ENCODE measurements at places on chromosomes 13 and 19.
A peak's percentile ranks its signal among the peaks of the same experiment; 100 is the strongest.

DNA sequence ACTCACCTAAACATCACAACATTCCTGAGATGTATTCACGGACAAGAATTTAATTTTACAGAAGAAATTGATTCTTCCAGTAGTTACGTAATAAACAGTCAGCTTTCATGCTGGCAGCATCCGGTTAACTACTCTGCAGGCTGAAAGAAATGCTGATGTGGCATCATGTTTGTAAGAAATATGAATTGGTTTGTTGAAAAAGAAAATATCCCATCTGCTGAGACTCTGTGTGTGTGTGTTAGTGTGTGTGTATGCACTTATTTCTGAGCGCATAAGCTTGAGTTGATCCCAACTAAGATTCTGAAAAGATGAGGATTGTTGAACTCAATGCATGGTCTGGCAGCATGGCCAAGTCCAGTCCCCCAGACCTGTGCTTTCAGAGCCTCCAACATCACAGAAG, 74.3 kb upstream of the FAM216B start:
- H3K27me3 ChIP-seq, result no peaks in the 10 kb centered on the region
- no peaks in the 10 kb centered on the region for H3K36me3 ChIP-seq
- H3K4me1 ChIP-seq, result no peaks in the 10 kb centered on the region
- DNase-seq, result no peak
- H3K27ac ChIP-seq, result no peak overlapping the region
- no peak overlapping the region for H3K4me3 ChIP-seq

GRCh38 chr13:79581870-79582315, 100.9 kb downstream of the NDFIP2 start:
- H3K27me3 ChIP-seq, result no peaks in the 10 kb centered on the region
- H3K4me3 ChIP-seq, result no peak overlapping the region
- DNase-seq, result peak; percentile 4
- H3K36me3 ChIP-seq, result no peaks in the 10 kb centered on the region

DNA sequence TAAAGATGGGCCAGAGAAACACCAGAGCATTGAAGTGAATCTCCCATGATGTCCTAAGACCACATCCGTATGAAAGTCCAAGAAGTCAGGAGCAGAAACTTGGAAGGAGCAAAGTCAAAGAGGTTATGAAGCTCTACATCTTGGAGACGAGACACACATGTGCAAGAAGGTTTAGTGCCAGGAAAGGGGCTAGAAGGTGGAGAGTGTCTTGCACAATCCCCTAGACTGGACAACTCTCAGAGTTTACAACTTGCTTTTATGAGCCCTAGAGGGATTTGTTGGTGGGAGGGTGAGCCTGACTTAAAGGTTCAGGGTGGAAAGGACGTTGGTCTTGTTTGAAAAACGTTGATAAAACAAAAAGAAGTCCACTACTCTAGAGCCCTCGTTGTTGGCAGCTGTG, 150.6 kb downstream of the GPC6 start:
- no peaks in the 10 kb centered on the region for H3K36me3 ChIP-seq
- no peaks in the 10 kb centered on the region for H3K4me1 ChIP-seq
- DNase-seq, result no peak
- H3K27me3 ChIP-seq, result no peaks in the 10 kb centered on the region
- no peak overlapping the region for H3K4me3 ChIP-seq

DNA sequence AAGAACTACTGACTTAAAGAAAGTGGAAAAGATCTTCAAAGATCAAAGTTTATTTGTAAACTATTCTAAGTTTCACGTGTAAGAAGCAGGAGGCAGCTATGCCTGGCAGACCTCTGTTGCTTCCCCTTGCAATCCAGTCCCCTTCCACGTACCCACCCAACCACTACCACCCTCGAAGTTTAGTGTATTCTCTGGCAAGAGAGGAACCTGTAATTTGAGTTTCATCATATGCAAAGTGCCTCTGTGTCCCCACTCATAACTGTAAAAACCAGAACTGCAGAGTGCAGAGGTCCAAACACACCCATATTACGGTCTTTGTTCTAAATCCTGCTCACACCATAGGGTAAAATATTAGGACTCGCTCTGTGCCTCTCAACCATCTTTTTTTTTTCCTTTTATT, 75.8 kb upstream of the FRY start:
- no peak overlapping the region for H3K4me3 ChIP-seq
- no peaks in the 10 kb centered on the region for H3K4me1 ChIP-seq
- no peaks in the 10 kb centered on the region for H3K27me3 ChIP-seq
- no peak for DNase-seq
- H3K36me3 ChIP-seq, result no peaks in the 10 kb centered on the region

DNA sequence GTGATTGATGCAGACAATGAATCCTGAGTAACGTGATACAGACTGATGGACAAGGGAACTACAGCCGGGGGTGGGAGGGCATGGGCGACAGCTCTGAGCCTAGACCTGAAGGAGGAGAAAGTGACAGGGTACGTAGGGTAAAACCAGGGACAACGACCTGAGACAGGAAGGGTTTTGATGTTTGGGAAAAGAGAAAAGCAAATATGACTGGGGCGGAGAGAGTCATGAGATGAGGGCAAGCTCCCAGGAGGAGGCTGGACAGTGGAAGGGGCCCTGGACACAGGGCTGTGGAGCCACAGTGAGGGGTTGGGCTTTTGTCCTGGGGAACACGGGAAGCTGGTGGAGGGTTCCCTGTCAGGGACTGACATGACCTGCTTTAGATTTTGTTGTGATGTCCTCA, 34.2 kb downstream of the ZNF611 start:
- H3K4me1 ChIP-seq, result no peaks in the 10 kb centered on the region
- H3K36me3 ChIP-seq, result peaks cover 5% of the 10 kb centered on the region
- H3K27ac ChIP-seq, result no peak overlapping the region
- no peaks in the 10 kb centered on the region for H3K27me3 ChIP-seq

- H3K27me3 ChIP-seq, result no peaks in the 10 kb centered on the region
- H3K36me3 ChIP-seq, result no peaks in the 10 kb centered on the region
- H3K4me1 ChIP-seq, result no peaks in the 10 kb centered on the region
- no peak overlapping the region for H3K27ac ChIP-seq
- no peak overlapping the region for H3K4me3 ChIP-seq
These were observed 32.5 kb downstream of the CCDC70 start for GRCh38 chr13:51894239-51894638.

DNA sequence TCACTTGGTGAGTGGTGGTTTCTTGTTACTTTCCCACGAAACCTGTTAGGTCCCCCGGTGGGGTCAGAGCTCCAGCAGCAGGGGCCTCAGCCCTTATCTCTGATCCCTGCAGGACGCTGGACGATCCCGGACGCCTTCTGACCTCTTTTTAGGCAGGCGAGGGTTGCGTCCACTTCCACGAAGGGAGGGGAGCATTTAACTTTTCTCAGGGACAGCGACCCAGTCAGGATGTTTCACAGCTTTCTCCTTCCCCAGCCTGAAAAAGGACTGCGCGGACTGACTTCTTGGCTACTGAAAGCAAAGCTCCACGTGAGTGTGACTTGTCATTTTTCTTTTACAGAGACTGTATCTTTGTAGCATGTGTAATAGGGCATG, 692 bp downstream of the ZNF234 start:
- H3K27me3 ChIP-seq, result no peaks in the 10 kb centered on the region
- no peaks in the 10 kb centered on the region for H3K4me1 ChIP-seq
- no peak for DNase-seq
- peak overlapping the region; percentile 93 for H3K4me3 ChIP-seq
- H3K27ac ChIP-seq, result no peak overlapping the region

- H3K27me3 ChIP-seq, result no peaks in the 10 kb centered on the region
- H3K36me3 ChIP-seq, result peaks cover 7% of the 10 kb centered on the region
- no peak overlapping the region for H3K27ac ChIP-seq
- DNase-seq, result no peak
- no peak overlapping the region for H3K4me3 ChIP-seq
- peaks cover 31% of the 10 kb centered on the region for H3K4me1 ChIP-seq
These were observed 7.6 kb downstream of the ANKRD10 start for GRCh38 chr13:110907301-110907700.

GRCh38 chr19:2492870-2493269, 16.9 kb downstream of the GADD45B start:
- no peak overlapping the region for H3K27ac ChIP-seq
- no peak for DNase-seq
- peaks cover 4% of the 10 kb centered on the region for H3K27me3 ChIP-seq
- no peaks in the 10 kb centered on the region for H3K36me3 ChIP-seq
- no peak overlapping the region for H3K4me3 ChIP-seq

DNA sequence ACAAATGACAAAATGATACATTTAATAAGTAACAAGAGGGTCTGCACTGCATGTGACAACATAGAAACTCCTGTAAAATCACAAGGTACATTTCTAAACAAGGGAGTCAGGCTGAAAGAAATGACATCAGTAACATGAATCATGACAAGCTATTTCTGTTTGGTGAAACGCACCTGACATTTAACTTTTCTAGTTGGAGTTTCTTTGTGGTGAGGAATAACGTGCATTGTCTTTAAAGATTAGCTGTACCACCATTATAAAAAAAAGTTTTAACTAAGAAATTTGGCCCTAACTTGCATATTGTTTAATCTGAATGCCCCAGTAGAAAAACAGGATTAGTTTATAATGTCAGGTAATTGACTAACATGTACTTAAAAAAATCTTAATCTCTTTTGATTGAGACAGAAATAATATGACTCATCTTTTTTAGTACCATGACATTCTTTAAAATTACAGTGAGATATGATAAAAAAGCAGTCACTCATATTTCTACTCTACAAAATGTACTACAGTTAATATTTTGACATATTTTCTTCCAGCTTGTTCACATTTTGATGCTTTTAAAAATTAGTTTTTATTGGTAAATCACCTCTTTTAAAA, 418.2 kb downstream of the KLF12 start:
- H3K4me3 ChIP-seq, result no peak overlapping the region
- no peak for DNase-seq
- no peaks in the 10 kb centered on the region for H3K4me1 ChIP-seq
- H3K36me3 ChIP-seq, result no peaks in the 10 kb centered on the region
- no peak overlapping the region for H3K27ac ChIP-seq

- H3K4me1 ChIP-seq, result peaks cover under 1% of the 10 kb centered on the region
- peak; percentile 76 for DNase-seq
- no peak overlapping the region for H3K4me3 ChIP-seq
- H3K36me3 ChIP-seq, result no peaks in the 10 kb centered on the region
These were observed 645 bp downstream of the PALM start for GRCh38 chr19:709196-709964.

Data from kidney (tissue), 22 donors.